HTR-8/SVneo (cell line): ENCODE measurements at places on chromosomes 7 and 10.
A peak's percentile ranks its signal among the peaks of the same experiment; 100 is the strongest.

DNA sequence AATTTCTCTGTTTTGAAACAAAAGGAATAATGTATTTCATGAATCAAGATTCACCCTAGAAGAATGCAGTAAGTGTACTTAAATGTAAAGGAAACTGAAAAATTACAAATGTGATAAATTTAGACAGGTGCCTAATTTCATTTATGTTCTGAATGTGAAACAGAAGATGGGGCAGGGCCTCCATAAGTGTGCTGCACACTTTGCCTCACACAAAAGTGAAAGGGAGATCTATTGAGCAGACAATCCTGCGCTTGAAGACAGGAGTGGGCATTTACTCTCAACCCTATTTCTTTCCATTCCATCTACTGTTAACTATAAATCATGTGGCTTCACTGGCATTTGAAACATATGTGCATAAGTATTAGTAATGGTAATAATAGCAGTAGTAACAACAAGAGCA lies 36.2 kb downstream of the GNG11 start:
- no peak for DNase-seq

DNA sequence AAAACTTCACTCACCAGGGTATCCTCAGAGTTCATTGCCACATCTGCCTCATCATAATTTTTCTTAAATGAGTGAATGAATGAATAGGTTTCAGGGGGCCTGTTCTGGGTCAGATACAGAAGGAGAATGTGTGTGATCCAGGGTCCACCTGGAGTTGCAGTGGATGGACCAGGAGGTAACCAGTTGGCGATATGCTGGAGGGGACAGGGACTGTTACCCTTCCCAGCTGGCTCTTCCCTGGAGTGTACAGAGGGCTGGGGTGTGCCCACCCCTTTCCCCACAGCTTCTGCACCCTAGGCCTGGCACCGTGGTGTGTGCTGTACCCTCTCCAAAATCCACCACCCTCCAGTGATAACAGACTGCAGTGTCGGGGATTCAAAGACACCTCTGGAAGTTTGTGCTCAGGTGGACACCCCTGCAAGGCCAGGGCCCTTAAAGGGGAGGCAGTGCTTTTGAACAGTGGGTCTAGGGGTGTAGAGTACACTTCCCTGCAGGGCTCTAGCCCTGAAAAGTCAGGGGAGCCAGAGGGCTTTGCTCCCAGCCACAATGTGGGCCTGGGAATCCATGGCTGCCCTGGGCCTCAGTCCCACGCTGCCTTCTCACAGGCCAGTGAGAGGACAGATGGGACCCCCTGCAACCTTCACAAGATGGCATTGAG lies 134.4 kb upstream of the UNC5B start:
- no peak for DNase-seq

GRCh38 chr10:17335065-17335464 lies 107.0 kb downstream of the VIM start:
- DNase-seq, result peak; percentile 10

DNA sequence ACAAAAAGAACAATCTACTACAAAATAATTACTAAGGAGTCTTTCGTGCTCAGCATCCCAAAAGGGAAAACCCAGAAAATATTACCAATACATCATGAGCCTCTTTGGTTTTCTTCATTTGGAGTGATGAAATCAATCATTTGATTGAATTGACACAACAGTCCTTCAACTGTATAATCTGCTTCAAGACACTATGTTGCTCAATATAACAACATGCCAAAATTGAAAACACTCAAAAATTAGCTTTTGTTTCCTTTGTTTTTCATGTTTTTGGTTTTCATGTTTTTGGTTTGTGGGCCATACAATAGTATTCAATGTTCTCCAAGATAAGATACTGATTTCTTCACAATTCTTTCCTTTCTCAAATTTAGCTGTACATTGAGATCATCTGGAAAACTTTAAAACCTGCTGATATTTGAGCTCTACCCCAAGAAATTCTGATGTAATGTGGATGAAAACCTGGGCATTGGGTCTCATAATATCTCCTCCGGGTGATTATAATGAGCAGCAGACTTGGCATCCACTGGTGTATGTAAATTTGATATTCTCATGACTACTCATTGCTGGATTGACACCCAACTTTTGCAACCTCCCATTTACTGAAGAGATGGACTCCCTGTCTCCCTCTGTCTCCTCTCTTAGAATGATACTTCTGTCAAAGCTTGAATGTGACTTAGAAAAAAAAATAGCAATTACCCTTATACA lies 4.6 kb downstream of the SOSTDC1 start:
- DNase-seq, result no peak

- DNase-seq, result no peak
Measured at GRCh38 chr10:113893570-113893969, 39.1 kb downstream of the NHLRC2 start.

DNA sequence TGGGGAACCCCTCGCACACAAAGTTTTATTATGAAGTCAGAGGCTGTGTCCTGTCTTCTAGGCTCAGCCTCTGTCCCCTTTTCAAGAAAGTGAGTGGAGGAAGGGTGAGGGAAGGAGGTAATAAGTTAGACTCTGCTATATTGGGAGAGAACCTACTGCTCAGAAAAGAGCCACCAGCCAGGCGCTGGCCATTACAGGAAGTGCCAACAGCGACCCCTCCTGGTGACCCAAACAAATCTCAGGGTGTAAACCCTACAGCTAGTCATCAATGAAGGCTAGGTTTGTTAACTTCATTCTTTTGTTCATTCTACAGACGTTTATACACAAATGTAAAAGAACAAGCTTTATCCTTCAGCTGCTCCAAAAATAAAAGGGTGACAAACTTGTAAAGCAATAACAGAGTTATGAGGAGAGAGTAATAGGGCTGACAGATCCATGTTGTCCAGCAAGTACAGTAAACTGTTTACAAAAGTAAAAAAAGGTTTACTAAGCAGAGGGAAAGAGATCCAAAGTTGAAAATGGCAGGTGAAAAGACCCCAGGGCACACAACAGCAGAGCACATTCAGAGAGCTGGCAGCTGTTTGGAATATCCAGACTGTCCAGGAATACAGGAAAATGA lies 82.7 kb downstream of the FAM204A start:
- DNase-seq, result peak; percentile 14
